MV-4-11 (cell line): ENCODE measurements at places on chromosomes 1 and 21.

- no peak for DNase-seq
Observed at GRCh38 chr1:79524126-79524525, 517.6 kb upstream of the ADGRL4 start.

- DNase-seq: no peak
Observed at GRCh38 chr21:31731056-31731856, 662 bp downstream of the SCAF4 start.

- no peak for DNase-seq
Observed at GRCh38 chr1:41293779-41294178, 51.7 kb upstream of the SCMH1 start.

DNA sequence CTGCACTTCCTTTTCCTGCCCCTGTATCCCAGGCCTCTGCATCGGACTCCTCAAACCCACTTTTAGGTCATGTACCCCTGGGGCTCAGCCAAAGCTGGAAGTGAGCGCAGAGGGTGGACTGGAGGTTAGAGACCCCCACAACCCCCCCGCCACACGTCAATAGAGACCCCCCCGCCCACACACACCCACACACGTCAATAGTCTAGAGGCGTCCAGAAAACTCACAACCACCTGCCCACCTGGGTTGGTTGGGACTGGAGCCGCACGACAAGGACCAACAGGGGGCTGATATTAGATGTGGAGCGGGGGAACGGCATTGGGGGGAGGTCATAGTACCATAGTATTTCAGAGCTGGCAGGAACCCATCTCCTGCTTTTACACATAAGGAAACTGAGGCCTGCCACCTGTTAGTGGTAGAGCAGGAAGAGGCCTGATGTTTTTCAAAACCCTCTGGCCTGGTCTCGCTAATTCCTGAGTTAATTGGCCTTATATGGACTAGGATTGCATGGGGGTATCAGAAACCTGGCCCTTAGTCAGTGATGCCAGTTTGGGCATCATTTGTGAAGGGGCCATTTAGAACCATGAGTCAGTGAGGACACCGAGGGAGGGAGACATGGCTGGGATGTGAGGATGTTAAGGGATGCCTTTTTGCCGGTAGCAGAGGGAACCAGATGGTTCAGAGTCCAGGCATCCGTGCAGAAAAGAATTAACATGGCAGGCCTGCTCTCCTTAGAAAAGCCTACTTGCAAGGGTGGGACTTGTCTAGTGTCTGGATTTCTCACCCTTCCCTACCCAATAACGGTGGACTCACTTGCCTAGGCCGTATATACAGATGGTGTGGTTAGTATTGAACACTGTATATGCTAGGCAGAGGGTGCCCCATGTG is 1.1 kb downstream of the NENF start:
- DNase-seq: no peak

- DNase-seq: no peak
Observed at GRCh38 chr1:108182959-108183700, 17.0 kb downstream of the SLC25A24 start.

GRCh38 chr1:158798531-158798930 is 17.5 kb upstream of the OR6N2 start:
- DNase-seq: no peak

DNA sequence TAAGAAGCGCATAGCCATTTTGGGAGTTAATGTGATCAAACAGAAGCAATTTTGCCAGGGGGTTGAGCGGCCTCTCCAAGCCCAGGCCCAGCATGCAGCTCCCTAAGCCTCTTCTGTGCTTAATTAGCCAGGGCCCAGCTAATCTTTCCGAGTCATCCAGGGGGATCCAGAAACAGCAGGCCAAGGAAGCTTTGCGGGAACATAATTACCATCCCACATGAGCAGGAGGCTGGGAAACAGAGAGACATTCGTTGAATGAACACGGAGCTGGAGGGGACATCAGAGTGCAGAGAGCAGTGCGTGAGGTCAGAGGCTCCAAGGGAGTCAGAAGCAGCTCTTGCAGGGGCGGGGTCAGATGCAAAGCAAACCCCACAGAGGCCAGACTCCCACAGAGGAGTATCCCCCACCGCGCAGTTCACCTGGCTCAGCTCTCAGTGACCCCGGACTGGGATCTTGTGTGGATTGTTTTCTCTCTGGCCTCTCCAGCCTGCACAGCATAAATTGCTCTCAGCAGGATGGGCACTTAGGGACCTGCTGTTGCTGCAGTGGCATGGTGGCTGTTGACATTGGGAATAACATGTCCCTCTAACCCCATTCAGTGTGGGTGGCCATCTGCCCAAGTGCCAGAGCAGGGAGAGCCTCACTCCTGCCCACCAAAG is 657.4 kb downstream of the AJAP1 start:
- DNase-seq: no peak

GRCh38 chr1:66256629-66257572 is 277.1 kb upstream of the SGIP1 start:
- DNase-seq: no peak

GRCh38 chr1:117034791-117035290 is 25.3 kb upstream of the TTF2 start:
- DNase-seq: no peak

DNA sequence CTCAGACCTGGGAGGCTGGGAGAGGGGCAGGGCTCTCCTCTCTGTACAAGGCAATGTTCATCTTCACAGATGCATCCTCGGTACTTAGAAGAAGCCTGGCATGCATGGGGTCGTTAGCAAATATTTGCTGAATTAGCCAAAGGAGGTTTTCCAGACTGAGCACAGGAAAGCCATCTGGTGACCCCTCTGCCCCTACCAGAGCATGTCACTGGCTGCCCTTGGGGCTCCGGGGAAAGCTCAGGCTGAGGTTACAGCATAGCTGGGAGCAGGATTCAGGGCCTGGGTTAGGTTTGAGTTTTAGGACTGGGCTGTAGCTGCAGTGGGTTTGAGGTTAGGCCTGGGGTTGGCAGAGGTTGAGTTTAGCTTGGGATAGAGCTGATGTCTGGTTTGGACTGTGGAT is 43.4 kb upstream of the ZBTB40 start:
- no peak for DNase-seq

GRCh38 chr1:192884241-192884640 is 75.4 kb downstream of the RGS2 start:
- DNase-seq: no peak

DNA sequence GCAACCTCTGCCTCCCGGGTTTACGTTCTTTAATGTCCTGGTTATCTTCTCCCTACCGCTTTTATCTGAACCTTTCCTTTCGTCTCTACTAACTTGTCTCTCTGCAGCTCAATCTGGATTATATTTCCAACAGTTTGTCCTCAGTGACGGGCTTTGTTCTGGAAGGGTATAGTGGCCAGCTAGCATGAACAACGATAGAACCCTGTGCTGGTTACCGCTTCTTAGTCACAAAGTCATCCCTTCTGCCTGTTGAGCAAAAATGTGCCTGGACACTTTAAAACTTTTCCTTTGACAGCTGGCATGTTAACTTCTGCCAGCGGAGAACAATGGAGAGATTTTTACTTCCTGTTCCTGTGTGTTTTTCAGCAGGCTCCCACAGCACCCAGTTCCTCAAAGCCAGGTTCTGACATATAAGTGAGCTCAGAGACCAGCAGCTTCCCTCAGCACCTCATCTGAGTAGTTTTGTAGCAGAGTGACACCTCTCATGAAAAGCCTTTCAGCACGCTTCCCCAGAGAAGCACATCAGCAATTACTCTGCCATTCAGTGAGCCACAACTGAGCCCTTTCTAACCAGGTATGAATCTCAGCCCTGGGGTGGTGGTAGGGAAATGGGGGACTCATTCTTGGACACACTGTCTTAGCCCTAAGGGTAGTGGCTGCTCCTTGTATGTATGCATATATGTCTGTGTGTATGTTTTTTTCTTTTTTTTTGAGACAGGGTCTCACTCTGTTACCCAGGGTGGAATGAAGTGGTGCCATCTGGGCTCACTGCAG is 23.6 kb upstream of the CCDC17 start:
- peak; percentile 79 for DNase-seq

DNA sequence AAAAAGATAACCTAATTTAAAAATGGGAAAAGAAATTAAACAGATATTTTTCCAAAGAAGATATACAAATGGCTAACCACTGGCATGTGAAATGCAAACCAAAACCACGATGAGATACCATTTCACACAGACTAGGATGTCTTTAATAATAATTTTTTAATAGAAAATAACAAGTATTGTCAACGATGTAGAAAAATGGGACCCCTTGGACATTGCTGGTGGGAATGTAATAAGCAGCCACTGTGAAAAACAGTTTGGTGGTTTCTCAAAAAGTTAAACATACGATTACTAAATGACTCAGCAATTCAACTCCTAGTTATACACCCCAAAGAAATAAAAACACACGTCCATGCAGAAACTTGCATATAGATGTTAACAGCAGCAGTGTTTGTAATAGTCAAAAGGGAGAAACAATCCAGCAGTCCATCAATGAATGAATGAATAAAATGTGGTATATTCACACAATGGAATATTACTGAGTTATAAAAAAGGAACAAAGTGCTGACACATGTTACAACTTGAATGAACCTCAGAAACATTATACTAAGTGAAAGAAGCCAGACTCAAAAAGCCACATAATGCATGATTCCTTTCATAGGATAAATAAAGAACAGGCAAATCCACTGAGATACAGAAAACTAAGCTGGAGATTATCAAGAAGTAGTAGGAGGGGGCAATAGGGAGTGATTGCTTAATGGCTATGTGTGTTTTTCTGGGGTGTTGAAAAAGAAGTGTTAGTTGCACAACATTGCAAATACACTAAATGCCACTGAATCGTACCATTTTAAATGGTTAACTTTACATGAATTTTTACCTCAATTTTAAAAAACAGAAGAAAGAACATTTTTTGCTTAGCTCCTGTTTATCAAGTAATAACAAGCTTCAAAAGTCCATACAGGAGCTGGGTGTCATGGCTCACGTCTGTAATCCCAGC is 4.1 kb downstream of the PPT1 start:
- peak; percentile 82 for DNase-seq
